ENCODE measurements at places on chromosomes 2 and 18.

GRCh38 chr2:68032702-68033101 lies 30.1 kb downstream of the C1D start:
- no peak for DNase-seq

GRCh38 chr2:232013701-232014353 lies 52.3 kb downstream of the DIS3L2 start:
- peak; percentile 10 for DNase-seq

- DNase-seq, result no peak
Measured at GRCh38 chr2:227774011-227774624, 28.4 kb downstream of the SCYGR8 start.

DNA sequence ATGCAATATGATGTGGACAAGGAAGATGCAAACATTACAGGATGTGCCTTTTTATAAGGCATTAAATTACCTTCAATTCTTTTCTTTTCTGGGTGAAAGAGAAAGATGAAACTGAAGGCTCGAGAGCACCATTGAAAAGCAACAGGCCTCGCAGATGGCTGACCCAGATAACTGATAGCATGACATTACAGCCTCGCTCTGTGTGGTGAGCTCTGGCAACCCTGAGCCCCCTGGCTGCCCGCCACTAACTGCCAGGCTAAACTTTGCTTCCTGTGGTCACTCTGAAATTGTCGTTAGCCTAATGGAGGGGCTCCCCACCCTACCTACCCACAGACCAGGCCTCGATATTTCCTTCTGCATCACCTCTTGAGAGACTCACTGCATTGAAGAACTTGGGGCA lies 516.8 kb upstream of the FANCL start:
- DNase-seq, result no peak

- DNase-seq, result no peak
Measured at GRCh38 chr2:62576276-62576939, 70.4 kb upstream of the TMEM17 start.

GRCh38 chr2:200888704-200889625 lies at the start of the genes NIF3L1 and PPIL3:
TSS of gene NIF3L1 (plus strand) at chr2:200889371. CDS start at chr2:200891944, 2,573 bp downstream.
TSS of gene PPIL3 (minus strand) at chr2:200889077. CDS start at chr2:200887615, 1,462 bp downstream.
- peak; percentile 94 for DNase-seq

- DNase-seq, result no peak
Measured at GRCh38 chr2:52500561-52500960, 1267.0 kb upstream of the CHAC2 start.

DNA sequence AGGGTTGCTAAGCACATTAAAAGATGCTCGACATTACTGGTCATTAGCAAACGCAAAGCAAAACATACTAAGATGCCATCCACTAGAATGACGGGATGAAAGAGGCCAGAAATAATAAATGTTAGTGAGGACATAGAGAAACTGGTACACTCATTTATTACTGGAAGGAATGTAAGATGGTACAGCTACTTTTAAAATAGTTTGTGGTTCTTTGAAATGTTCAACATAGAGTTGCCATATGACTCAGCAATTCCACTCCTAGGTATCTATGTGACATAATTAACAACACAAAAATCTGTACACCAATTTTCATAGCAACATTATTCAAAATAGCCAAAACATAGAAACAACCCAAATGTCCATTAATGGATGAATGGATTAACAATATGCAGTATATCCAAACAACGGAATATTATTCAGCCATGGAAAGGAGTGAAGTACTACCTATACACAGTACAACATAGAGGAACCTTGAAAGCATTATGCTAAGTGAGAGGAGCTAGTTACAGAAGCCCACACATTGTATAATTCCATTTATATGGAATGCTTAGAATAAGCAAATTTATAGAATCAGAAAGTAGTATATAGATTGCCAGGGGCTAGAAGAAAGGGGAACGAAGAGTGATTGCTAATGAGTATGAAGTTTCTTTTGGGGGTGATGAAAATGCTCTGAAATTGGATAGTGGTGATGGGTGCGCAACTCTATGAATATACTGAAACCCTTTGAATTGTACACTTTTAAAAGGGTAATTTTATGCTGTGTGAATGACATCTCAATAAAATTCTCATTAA lies 61.9 kb upstream of the IL1R1 start:
- no peak for DNase-seq

- no peak for DNase-seq
Measured at GRCh38 chr2:127469051-127469450, 50.8 kb downstream of the PROC start.

DNA sequence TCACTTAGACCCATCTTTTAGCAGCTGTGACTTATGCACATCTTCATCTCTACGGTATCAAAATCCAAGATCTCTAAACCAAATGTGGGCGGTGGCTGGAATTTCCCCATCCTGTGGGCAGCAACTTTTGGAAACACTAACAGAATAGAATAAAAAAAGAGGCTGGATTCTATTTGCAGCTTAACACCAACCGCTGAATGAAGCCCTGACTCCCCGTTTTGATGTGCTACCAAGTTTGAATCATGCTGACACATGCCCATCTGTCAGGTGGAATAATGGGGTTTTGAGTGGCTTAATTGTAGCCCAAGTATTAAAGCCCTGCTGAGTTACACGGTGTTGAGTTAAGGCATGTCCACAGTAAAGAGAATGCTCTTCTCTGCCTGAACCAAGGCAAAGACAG lies 165.2 kb downstream of the MTCL1 start:
- no peak for DNase-seq

GRCh38 chr18:25737710-25738311 lies 352.6 kb downstream of the SS18 start:
- no peak for DNase-seq

Data from prostate gland (tissue), 2 donors.